ENCODE measurements at places on chromosomes 1 and 21.
A peak's percentile ranks its signal among the peaks of the same experiment; 100 is the strongest.

DNA sequence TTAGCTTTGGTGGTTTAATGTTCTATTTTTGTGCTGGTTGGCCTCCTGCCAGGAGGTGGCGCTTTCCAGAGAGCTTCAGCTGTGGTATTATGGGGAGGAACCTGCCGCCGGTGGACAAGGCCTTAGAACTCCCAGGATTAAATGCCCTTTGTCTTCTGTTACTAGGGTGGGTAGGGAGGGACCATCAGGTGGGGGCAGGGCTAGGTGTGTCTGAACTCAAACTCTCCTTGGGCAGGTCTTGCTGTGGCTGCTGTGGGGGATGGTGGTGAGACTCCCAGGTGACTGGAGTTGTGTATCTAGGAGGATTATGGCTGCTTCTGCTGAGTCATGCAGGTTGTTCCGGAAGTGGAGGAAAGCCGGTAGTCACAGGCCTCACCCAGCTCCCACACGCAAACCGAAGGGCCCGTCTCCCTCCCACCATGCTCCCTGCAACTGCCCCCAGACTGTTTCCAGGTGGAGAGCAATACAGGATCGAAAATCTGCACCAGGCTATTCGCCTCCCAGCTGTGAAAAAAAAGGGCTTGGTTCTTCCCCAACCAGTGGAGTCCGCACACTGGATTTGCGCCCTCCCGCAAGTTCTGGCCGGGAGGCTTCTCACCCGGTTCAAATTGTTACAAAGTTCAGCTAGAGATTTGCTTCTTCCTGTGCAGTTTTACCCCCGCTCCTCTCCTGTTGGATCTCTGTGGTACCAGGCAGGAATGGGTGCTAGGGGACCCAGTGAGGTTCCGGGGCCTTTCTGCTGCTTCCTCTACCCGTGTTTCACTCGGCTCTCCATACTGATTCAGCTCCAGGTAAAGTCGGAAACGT lies 220.5 kb downstream of the CENPF start:
- DNase-seq, result no peak

GRCh38 chr1:241600496-241600901 lies 39.7 kb downstream of the CHML start:
- DNase-seq, result no peak

GRCh38 chr1:183702813-183703198 lies 49.7 kb upstream of the APOBEC4 start:
- DNase-seq, result no peak

GRCh38 chr1:221672239-221672645 lies 69.6 kb downstream of the DUSP10 start:
- no peak for DNase-seq

- no peak for DNase-seq
These were observed 47.0 kb upstream of the ATF3 start for GRCh38 chr1:212561501-212561931.

GRCh38 chr1:6545276-6546112 lies 8.8 kb downstream of the NOL9 start:
- no peak for DNase-seq

DNA sequence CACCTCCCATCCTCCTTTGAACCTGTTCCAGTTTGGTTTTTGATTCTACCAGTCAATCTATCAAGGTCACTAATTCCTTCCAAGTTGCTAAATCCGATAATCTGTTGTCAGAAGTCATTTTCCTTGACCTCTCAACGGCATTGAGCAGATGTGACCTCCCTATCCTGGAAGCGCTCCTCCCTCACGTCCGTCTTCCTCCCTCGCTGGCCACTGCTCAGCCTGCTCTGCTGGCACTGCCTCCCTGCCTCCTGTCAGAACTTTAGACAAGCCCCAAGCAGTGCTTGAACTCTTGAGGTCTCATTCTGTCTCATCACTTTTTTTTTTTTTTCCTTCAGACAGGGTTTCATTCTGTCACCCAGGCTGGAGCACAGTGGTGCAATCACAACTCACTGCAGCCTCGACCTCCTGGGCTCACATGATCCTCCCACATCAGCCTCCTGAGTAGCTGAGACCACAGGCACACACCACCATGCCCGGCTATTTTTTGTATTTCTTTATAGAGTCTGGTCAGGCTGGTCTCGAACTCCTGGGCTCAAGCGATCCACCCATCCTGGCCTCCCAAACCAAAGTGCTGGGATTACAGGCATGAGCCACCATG lies 4.4 kb upstream of the ACOT7 start:
- no peak for DNase-seq

- peak; percentile 58 for DNase-seq
These were observed 17.7 kb downstream of the TNR start for GRCh38 chr1:175725684-175726083.

GRCh38 chr1:178931858-178932551 lies 61.1 kb upstream of the ANGPTL1 start:
- no peak for DNase-seq

DNA sequence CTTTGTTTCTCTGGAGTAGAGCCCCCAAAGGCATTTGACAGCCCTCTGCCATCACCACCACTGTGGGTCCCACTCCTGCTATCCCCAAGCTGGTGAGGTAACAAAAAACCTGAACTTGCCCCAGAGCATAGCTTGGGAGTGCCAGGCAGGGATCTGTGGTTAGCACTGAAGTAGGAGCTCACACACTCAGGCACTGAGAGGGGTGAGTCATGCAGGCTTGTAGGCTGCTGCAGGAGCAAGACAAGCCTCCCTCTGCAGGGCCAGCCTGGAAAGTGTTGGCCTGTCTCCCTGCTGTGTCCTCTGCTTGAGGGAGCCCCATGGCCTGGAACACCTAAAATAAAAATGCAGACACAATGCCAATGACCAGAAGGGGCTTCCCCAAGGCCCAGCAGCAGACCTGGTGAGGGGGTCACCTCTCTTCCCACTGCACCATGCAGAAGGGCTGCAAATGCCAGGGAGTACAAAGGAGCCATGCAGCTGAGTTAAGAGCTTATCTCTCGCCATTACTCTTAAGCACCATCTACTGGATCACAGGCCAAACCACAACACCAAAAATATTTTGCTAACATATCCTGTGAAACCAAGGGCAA lies 108.9 kb upstream of the POGK start:
- no peak for DNase-seq

DNA sequence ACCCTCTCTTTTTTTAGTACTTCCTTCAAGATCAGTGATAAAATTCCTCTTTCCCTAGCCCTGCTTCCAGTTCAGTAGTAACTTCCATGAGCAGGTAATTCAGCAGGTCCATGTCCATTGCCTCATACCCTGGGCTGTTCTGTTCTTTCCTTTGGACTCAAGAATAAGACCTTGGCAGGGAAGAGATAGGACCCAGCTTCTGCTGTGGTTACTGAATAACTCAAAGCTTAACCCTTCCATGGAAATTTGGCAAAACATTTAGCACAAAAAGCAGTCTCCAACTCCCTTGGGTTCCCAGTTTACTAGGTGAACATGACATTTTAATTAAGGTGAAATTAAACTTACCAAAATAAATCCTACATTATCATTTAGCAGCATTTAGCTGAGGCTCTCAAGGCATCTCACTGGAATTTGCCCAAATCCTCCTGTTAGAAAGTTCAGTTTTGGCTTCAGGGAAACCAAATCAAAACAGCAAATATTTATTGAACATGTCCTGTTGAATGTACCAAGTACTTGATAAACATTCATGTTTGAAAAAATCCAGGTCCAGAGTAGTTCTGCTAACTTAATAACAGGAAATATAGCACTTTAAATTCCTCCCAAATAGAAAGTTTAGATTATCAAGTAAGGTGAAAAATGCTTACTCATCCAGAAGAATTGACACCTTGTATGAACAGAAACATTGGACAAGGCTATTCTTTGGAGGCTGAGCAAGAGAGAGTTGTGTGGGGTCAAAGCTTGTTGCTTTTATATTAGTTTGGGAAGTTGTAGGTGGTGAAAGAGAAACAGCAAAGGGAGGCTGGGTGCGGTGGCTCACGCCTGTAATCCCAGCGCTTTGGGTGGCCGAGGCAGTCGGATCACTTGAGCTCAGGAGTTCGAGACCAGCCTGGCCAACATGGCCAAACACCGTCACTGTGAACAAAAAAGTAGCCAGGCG lies 8.4 kb upstream of the SERPINC1 start:
- DNase-seq, result no peak

- DNase-seq, result no peak
These were observed 651.8 kb downstream of the LMO4 start for GRCh38 chr1:87980494-87980893.

GRCh38 chr1:235917267-235917811 lies 50.6 kb upstream of the LYST start:
- peak; percentile 62 for DNase-seq

- DNase-seq, result no peak
These were observed 5.7 kb downstream of the RGS5 start for GRCh38 chr1:163197022-163197421.

DNA sequence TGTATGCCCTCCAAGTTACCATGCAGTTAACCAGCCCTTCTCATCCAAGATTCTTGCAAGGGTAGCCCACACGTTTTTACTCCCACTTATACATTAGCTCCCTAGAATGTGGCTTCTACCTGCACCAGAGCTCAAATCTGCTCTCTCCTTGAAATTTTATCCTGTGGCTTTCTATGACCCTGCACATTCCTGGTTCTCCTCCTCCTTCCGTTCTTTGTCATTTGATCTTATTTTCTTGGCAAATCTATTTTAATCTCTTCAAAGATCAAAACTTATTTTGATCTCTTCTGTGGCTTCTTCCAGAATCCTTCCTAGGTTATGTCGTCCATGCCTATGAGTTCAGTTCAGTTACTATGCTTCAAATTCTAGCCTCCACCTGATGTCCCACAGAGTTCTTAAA lies 115.6 kb upstream of the GUCA2B start:
- DNase-seq, result no peak

GRCh38 chr21:31580866-31581276 lies 78.6 kb upstream of the SOD1 start:
- peak; percentile 84 for DNase-seq

- DNase-seq, result no peak
These were observed 125.0 kb downstream of the KIAA0319L start for GRCh38 chr1:35432231-35432630.

- no peak for DNase-seq
These were observed 5.8 kb upstream of the FMO3 start for GRCh38 chr1:171084870-171085269.

- DNase-seq, result no peak
These were observed 932 bp upstream of the FCRLA start for GRCh38 chr1:161706113-161706481.

DNA sequence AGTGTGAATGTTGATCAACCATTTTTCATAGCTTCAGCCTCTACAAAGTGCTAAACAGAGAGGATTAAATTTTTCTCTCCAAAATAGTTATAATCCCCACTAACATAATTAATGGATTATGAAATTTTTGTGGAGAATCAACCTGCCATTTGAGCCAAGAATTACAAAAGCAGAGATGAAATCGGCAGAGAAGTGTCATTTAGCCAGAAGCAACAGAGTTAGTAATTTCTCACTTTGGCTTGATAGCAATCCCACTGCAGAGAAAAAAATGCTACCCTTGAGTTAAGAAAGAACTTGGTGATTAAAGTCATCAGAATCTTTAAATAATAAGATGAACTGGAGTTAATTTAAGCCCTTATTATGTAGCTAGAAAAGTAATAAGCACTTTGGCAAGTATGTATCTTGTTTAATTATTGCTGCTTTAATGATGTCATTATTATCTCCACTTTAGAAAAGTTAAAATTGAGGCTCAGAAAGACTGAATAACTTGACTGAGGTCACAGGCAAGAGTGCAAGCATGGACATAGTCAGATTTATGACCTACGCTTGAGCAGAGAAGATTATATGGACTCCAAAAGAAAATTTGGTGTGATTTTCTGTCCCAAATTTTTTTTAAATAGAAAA lies 37.3 kb downstream of the RGS4 start:
- no peak for DNase-seq

DNA sequence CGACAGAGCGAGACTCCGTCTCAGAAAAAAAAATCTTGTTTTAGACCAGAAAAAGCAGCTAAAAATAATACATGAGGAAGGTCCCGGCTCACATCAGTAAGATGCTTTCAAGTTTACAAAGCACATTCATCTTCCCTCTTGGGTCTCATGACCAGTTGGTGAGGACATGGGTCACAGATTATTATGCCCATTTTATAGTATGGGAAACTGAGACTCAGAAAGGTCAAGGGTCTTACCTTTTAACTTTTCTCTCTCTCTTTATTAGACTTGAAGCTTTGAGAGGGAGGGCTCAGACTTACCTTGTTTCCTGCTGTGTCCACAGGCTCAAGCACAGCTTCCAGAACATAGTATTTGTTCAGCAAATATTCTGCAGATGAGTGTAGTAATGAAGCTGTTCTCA lies 13.2 kb upstream of the RCC2 start:
- no peak for DNase-seq

DNA sequence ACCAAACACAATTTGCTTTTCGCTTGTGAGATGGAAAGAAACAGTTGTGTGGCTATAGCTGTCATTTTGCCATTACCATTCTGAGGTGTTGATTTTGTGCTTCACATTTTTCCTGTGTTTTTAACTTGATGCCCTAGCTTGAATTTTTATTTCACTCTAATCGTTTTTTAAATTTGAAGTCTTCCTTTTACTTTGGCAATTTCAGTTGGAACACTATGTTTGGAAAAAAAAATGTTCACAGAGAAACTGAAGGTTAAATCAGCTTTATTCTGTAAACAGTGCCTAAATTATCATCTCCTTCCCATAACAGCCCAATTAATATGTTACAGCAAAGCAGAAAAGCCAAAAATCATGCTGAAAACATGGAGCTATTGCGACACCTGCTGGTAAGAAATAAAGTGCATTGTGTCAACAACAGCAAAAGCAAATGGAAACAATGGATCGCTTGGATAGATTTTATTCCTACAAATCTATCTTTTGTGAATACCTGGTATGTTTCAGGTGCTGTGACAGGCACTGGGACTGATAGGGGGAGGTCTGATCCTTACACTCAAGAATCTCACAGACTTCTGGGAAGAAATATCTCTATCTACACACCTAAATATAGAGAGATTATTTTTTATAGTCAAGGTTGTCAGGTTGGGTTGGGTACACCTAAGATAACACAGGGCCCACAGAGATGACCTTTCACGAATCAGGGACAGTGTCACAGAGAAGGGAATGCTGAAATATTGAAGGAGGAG lies 16.2 kb upstream of the ERICH3 start:
- peak; percentile 51 for DNase-seq

DNA sequence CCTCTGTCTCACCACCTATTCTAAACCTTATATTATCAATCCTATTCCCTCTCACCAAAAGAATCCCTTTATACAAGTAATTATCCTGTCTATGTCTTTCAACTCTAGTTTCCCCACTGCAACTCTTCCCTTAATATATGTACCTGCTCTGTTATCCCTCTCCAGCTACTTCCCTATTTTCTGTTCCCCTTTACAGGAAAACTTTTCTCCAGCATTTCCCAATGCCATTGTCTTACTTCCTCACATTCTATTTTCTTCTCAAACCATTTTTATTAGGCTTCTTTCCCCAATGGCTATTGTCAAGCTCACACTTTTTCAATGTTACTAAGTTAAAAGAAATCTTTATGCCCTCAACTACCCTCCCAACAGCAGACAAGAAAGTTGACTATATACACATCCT lies 11.6 kb downstream of the DPYD start:
- DNase-seq, result no peak

DNA sequence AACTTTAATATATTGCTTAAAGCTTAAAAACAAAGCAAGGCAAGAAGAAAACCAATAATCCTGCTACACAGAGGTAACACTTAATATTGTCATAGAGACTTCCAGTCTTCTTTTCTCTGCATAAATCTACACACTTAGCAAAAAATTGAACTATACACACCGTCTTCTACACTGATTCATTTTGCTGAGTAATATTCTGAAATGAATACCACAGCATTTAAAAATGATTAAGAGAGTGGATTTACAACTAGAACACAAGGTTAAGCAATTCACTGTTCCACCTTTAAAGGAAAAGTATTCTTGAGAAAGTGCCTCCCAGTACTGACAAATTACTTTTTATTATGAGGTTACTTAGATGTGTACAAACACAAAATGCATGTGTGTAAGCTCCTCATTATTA lies 22.2 kb upstream of the ITPKB start:
- no peak for DNase-seq

GRCh38 chr1:9990944-9991343 lies 6.1 kb upstream of the RBP7 start:
- DNase-seq, result no peak

All from right forelimb (tissue), 1 donor.